Right atrium auricular region (tissue), 2 donors: ENCODE measurements at places on chromosomes 12 and 14. TPM values are rescaled to one million over a fixed set of nuclear protein-coding genes. Genes with fewer than 3 reads are reported as not detected.

GRCh38 chr14:74155749-74156148 lies 71.0 kb downstream of the LIN52 start:
- DNase-seq = no peak

DNA sequence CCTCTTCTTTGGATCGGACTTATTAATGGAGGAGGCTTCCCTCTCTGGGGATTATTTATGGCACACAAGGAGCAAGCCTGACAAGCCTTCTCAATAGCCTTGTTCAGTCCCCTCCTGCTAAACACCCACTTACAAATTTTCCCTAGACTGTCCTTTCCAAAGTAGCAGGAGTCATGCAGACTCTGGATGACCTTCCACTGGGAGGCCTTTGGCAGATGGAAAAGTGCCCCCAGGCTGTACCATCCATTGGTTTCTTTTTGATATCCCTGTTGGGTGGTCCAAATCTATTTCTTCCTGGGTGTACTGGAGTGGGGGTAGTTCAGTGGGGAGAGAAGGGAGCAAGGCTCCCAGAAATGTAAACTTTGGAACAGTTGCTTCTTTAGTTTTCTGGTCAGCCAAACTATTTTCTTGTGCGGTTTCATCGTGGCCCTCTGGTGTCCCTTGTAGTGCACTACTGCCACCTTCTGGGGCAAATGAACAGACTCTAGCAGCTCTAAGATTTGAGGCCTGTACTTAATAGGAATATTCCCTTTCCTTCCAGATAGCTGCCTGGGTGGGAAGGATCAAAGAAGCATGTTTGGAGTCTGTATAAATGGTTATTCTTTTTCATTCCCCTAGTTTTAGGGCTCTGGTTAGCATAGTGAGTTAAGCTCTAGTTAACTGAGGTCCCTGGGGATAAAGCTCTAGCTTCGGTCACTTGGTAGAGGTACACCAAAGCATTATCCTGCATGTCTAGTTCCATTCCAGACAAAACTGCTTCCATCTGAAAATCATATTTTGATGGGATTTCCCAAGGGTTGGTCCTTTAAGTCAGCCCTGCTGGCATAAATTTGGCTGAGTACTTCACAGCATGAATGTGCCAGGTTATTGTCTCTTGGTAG lies 409.5 kb downstream of the SLC6A15 start:
- DNase-seq = no peak

DNA sequence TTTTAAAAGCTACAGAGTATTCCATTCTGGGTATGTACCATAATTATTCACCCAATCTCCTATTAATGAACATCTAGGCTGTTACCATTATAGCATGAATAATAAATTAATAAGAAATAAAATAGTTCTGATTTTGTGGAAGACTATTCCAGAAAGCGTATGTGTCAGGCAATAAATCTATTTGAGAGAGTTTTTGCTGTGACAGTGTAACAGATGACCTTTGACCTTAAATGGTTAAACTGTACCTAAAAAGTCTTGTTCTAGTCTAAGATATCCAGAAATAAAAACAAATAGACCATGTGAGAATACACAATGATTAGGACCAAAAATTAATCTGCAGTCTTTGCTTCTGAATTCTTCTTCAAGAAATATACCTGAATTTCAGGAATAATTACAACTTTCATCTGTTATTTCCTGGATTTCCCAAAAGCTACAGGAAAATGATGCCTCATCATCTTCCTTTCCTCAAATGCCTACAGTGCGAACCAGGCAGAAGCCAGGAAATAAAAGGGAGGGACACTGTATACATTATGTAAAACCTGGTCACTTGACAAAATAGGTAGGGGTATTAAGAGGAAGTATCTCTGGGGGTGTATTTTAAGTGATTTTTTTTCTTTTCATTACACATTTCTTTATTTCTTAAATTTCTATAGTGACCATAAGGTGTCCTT lies 7.3 kb downstream of the TM7SF3 start:
- no peak for DNase-seq

GRCh38 chr14:31300296-31300695 lies 92.7 kb upstream of the HECTD1 start:
- DNase-seq = no peak

- no peak for DNase-seq
Measured at GRCh38 chr12:115799610-115800009, 477.9 kb downstream of the MED13L start.

DNA sequence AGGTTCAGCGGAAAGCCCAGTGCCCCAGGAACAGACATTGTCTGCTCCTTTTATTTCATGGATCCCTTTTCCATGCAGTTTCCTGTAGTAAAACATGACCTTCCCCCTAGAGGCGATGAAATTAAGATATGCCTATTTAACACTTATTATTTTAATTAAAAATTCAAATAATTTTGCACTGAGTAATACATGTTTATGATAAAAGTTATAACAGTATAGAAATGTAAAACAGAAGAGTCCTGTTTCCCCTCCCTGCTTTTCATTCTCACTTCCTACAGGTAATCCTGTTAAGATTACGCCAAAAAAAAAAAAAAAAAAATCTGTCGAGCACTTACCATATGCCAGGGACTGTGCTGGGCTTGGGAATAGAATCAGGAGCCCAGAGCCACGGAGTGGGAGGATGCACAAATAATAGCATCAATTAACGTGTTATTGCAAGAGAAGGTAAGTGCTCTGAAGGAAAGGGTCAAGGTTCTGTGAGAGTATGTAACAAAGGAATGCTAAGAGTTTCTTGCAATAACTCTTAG lies 830 bp upstream of the LPCAT3 start:
- no peak for DNase-seq

FOXA1 gene
- total RNA-seq = not detected

PCED1B gene
- total RNA-seq = 1.4 TPM

ART4 gene
- 12.1 TPM for total RNA-seq
